Hematopoietic multipotent progenitor cell treated with erythropoietin and hydrocortisone succinate and interleukin-3 and kit ligand, for 15 days (in vitro differentiated cells): ENCODE measurements at places on chromosomes 11 and 22.

DNA sequence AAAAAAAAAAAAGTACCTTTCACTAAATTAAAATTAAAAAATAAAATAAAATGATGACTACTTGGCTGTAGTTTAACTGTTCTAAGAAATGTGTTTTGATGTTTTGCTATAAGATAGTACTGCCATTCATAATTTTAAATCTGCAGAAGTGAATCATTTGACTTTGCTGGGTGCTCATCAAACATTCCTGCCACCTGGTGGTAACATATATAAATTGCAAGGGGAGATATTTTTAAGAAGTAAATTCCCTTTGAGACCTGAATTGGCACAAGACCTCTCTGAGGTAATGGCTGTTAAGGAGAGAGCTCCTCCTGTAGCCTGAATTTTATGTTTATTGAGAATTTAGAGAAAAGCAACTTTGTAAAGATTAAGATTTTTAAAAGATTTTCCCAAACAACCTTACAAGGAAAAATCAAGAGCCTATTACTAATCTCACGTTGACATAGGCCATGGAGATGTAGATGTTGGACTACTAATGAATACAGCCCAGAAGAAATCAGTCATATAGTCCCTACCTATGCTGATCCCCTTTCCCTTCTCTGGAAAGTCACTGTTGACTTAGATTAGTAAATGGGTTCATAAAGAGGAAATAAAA, 11.9 kb upstream of the NARS2 start:
- peak; percentile 45 for DNase-seq

DNA sequence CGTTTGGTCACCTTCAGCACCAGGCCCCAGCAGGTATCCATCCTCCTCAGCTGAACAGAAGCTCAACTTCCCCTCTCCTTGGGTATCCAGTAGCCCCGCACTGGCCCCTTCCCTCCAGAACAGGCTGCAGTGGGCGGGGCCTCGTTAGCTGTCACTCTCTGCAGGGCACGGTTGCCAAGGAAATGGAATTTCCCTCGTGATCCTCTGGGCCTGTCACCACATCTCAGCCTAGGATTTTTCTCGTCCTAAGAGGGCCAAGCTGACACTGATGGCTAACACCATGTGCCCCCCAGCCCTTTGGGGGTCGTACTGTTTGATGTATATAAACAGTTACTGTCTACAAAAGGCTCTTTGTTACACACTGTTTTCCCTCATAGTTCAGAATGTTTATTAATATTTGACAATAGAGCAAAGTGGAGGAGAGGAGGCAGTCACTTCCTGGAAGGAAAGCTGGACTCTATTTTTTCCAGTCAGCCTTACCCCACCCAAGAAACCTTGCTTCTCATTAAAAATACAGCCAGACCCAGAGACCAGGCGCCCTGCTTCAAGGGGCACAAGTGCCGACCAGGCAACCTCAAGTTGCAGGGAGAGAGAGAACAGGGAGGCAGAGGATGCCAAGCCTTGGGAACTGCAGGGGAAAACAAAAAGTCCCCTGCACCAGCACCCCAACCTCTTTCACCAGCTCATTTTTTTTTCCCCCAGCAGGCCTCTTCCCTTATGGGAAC, 44.5 kb downstream of the FEZ1 start:
- no peak for DNase-seq

- no peak for DNase-seq
These were observed 84.6 kb upstream of the ANO3 start for GRCh38 chr11:26247340-26247739.

DNA sequence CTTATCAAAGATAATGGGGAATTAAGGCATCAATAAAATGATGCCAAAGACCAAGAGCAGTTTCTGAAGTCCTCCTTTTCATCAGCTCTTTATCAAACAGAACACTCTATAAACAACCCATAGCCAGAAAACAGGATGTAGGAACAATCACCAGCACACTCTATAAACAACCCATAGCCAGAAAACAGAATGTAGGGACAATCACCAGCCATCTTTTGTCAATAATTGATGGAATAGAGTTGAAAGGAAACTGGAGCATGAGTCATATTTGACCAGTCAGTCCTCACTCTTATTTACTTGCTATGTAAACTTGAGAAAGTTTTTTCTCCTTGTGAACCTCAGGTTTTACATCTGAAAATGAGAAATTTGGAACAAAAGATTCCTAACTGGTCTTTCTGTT, 10.0 kb downstream of the MS4A2 start:
- no peak for DNase-seq

GRCh38 chr11:61061081-61061826, 41.0 kb upstream of the CD5 start:
- DNase-seq = no peak

DNA sequence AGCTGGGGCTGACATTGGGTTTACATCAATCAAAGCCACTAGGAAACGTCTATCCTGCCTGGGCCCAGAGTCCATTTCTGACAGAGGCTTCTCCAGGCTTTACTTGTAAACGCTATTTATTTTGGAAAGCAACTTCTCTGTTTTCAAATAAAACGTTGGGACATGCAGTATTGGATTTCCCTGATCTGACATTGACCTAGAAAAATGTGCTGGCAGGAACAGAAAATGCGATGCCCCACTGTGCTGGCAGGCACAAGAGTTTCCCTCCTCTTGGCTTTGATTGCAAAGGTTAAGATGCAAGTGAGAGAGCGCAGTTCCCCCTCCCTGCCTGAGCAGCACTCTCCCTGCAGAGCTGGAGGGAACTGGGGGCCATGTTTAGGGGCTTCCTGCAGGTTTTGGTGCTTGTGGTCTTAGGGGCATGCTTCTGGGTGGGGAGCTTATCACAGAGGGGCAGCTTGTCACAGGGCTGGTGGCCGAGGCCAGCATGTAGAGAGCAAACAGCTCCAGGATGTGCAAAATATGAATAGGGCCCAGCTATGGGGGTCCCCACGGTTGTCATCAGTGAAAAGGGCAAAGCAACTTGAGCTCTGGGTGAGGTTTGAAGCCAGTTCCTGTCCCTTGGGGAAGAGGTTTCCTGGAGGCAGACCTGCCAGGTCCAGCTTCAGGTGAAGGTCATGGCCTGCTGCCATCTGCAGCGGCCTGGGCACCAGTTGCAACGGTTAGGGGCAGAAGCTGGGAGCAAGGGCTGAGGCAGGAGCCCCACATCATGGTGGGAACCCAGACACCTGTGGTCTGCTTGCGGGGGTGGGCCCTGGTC, 42.3 kb upstream of the DKK3 start:
- no peak for DNase-seq

GRCh38 chr11:75264356-75264755, 23.8 kb downstream of the TPBGL start:
- no peak for DNase-seq

- no peak for DNase-seq
These were observed 4.2 kb downstream of the NOX4 start for GRCh38 chr11:89487016-89487415.

GRCh38 chr22:26821854-26822253, 164.5 kb downstream of the MIAT start:
- DNase-seq = no peak

- DNase-seq = no peak
These were observed 16.8 kb downstream of the HSPA8 start for GRCh38 chr11:123045101-123045500.

- DNase-seq = no peak
These were observed 708.1 kb downstream of the NTM start for GRCh38 chr11:132078264-132079076.

DNA sequence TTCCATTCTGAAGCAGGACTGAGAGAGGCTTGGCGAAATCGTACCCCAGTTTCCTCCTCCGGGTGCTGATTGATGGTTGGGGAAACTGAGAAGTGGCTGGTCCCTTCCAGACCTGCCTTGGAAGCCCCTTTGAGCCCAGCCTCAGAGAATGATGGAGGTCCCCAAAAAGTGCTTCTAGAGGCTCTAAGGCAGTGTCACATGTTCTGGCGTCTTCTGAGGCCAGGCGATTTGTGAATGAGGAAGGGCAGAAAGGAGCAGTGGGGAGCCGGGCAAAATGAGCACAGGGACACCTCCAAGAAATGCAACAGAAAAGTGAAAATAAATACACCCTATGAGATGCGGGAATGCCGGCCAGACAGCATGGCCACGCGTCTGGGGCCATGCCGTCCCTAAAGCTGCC, 1.0 kb upstream of the LIF start:
- DNase-seq = no peak

DNA sequence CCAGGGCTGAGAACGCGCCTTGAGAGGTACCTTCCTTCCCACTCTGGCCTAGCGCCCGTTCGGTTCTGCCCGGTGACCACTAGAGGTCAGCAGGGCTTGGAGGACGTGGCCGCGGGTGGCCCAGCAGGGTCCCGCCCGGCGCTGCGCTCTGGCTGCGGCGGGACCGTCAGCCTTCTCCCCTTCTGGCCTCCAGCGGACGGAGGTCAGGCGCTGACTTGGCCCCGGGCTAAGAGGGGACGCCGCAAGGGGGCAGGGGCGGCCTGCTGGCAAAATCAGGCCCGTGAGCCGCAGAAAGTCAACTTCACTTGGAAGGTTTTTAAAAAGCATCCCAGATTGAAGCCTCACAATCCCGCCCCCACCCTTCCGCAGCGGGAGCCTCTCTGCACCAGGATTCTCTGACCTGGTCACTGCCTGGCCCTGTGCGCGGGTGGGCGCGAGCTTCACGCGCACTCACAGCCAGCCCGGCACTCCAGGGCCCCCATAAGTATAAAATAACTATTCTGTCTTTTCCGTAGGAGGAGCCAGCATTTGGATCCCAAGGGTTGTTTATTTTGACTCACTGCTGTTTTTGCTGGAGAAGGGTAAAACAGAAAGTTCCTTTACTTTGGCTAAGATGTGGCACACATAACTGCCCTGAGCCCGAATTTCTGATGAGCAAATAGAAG, 23.2 kb upstream of the ZBTB16 start:
- peak; percentile 62 for DNase-seq

- no peak for DNase-seq
These were observed 1.5 kb downstream of the ASPHD2 start for GRCh38 chr22:26430600-26430999.

- DNase-seq = peak; percentile 87
These were observed 4.0 kb downstream of the MICAL2 start for GRCh38 chr11:12114193-12115033.

DNA sequence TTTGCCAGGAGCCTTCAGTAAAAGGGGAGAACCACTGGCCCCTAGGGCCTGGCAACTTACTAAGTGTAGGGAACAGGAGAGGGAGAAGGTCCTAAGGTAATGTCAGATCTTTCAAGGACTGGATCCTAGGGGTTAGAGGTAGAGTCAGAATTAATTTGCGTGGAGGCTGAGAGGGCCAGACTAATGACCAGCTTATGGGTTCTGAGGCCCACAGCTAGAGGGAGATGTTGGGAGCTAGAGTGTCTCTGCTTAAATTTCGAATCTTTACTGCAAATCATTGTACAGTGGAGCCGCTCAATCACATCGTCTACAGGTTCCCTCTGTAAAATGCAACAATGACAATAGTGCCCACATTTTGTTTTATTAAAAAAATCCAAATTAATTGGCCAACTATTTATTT, 31.4 kb downstream of the CLMP start:
- DNase-seq = no peak

GRCh38 chr22:42176255-42176915, 45.8 kb upstream of the CYP2D6 start:
- no peak for DNase-seq

DNA sequence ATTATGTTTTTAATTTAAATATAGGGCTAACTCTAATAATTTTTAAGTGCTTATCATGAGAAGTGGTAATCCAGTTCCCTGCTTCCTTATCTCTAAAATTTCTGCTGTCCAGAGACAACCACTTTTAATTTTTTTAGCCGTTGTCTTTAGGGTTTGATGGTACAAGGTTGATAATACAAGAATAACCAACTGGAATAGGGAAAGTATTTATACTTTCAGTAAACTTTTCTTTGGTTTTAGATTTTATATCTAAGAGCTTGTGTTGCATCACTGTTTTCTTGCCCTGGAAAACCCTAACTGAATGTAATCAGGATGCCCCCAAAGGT, 46.5 kb upstream of the ADORA2A start:
- DNase-seq = no peak

DNA sequence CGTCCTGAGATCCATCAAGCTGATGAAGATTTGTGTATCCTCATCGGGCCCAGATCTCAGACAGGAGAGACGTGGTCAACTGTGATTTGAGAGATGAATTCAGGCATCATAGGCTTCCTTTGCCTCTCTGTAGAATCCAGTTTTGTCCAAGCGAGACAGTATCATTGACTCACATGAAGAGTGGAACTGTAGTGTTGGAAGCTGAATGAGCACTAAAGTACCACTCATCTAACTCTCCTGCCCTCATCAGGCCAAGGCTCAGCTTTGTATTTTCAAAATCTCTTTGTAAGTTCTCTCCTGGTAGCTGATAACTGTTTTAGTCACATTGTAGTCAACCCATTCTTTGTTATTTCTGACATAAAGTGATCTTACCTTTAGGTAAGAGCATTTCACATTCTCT, 85.1 kb downstream of the KIRREL3 start:
- no peak for DNase-seq

DNA sequence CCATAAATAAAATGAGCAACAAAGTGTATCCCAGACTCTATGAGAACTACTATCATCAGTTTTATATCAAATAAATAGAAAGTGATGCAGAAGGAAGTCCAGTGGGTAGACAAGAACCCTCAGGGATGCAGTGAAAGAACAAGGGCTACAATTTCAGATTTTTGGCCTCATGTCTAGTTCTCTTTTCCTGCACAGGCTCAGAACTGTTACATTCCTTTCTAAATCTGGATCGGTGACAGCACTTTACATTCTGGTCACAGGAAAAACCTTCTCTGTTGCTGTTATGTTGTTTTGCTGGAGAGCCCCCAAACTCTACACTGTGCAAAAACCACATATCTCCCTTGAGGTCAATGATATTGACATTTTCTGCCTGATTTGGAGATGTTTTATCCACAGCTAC, 108.8 kb upstream of the ANO5 start:
- DNase-seq = no peak

GRCh38 chr11:73177380-73177777, 35.3 kb upstream of the FCHSD2 start:
- DNase-seq = no peak

DNA sequence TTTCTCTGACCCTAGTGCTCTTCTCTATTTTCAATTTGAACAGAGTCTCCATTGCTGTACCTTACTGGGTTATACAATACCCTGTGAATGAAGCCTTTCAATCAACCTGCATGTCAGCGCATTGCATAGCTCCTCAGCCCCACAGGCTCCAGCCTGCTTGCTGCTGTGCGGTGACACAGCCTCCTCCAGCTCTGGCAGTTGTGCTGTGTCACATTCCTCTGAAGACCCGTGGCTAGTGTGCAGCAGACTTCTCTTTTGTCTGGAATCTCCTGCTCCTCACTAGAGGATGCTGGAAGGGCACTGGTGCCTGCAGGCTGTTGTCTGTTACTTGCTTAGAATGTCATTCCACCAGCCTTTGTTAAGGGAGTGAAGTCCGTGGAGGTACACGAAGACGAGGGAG, 390.1 kb upstream of the B3GAT1 start:
- no peak for DNase-seq

DNA sequence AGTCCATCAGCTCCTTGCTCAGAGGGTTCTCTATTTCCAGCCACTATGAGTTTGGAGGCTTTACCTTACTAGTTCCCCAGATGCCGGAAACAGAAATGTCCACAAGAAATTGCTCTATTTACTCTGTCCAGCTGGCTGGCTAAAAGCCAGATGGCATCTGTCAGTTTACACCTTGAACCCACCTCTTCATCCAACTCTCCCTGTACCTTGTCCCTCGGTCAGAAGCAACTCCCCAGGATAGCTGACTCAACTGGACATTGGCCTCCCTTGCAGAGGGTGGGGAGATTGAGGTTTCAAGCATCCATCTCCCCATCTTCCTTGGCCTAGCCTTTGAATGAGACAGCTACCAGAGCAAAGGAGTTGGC, 1.7 kb downstream of the C2CD2L start:
- no peak for DNase-seq

GRCh38 chr11:69416762-69417698, 64.4 kb upstream of the LINC01488 start:
- DNase-seq = no peak

GRCh38 chr11:30281476-30282288, 41.2 kb upstream of the ARL14EP start:
- no peak for DNase-seq
